MV-4-11 (cell line): ENCODE measurements at places on chromosomes 11 and 22.

DNA sequence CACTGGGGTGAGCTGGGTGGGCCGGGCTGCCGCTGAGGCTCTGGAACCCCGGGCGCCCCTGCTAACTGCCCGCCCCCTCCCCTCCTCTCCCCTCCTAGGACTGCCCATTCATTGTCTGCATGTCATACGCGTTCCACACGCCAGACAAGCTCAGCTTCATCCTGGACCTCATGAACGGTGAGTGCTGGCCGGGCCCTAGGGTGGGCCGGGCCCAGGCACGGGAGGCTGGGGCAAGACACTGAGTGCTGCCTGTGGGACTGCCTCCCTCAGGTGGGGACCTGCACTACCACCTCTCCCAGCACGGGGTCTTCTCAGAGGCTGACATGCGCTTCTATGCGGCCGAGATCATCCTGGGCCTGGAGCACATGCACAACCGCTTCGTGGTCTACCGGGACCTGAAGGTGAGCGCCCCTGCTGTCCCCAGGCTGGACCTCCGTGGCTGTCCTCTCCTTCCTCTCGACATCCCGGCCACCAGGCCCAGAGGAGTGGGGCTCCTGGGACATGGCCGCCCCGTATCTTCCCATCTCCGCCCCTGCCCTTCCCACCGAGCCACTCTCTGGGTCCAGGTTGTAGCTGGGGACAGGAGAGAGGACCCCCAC, 7.5 kb upstream of the ANKRD13D start:
- no peak for DNase-seq

- DNase-seq = no peak
Observed at GRCh38 chr11:2406878-2407410, 6.4 kb downstream of the TSSC4 start.

GRCh38 chr22:45262931-45263462, 21.8 kb upstream of the UPK3A start:
- DNase-seq = no peak

DNA sequence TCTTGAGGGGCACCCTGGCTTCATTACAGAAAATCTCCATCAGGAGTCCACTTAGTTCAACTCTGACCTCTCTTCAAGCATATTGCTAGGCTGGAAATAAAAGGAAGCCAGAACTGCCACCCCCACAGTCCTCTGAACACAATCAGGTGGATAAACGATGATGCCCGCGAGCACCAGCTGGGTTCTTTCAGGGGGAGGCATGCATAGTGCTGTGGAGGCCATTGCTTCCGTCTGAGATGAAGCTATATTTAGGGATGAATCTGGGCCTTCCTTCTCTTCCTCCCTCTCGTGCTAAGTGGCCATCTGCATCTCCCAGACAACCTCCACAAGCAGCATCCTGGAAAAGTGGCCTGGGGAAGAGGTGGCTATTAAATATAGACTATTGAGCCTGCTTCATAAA, 3.9 kb upstream of the MICAL2 start:
- DNase-seq = no peak

DNA sequence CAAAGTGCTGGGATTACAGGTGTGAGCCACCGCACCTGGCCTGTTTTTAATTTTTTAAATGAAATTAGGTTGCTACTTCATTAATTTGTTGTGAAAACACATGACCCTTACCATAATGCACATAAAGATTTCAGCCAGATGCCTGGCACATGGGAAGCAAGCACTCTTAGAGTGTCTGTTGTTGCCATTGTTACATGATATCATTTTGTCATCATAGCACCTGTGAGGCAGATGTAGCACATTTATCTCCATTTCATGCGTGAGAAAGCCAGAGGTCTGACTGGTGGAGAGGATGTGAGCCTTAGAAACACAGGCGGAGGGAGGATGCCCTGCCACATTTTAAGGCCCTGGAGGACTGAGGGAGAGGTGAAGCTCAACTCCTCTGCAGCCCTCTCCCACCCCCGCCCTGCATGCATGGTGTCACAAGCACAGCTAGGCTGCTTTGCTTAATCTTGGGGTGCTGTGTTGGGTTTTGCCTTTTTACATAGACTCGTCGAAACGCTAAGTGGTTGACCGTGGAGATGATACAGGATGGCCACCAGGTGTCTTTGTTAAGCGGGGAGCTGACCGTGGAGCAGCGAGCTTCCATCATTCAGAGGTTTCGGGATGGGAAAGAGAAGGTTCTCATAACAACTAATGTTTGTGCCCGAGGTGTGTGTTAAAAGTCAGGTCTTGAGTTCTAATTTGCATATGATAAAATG, 14.0 kb downstream of the DDX25 start:
- DNase-seq = no peak

- DNase-seq = no peak
Observed at GRCh38 chr11:14262271-14262846, 96.6 kb downstream of the RRAS2 start.

- peak; percentile 56 for DNase-seq
Observed at GRCh38 chr11:76598426-76598839, 72.1 kb downstream of the LRRC32 start.

DNA sequence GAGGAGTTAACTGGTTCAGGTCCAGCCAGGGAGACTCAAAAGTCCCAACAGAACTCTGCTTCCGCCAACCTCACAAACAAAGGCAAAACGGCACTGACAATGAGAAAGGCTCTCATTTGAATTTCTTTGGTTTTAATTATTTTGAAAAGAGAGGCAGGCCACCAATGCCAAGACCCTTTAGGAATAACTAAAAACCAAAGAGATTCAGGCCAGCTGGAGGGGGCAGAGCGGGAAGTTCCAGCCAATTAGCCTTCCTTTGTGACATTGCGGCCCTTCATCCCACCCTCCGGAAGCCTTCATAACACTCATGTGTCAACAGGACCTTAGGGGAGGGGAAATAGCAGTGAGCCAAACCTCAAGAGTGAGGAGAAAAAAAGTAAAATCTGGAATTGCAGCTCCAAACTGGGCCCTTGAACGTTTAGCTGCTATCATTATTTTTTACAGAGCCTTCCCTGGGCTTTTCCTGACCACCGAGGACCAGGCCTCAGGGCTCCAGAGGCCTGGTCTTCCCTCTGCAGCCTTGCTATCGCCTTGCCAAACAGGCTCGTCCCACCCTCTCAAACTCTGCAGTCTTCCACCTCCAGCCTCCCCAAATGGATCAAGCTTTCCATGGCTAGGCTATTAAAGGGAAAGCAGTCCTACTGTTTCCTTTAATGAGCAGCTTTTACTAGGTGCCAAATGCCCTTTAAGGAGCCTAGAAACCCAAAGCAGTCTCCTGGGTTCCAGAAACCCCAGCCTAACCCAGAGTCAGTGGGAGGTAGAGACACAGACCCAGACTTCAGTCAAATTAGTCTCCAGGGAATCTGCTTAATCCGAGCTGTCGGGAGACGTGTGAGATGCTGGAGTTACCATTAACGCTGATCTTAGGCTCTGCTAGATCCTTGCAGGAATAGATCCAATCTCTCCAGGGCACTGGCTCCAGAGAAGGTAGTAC, 114.2 kb downstream of the CCDC34 start:
- no peak for DNase-seq

GRCh38 chr11:70203751-70204465, 812 bp downstream of the FADD start:
- peak; percentile 83 for DNase-seq

GRCh38 chr22:26658161-26658560, 773 bp downstream of the MIAT start:
- no peak for DNase-seq

GRCh38 chr22:16914006-16914405, 88.8 kb upstream of the XKR3 start:
- DNase-seq = no peak

GRCh38 chr11:27557226-27557625, 50.7 kb upstream of the LIN7C start:
- peak; percentile 86 for DNase-seq

- DNase-seq = no peak
Observed at GRCh38 chr22:50032941-50033601, 20.5 kb upstream of the IL17REL start.

DNA sequence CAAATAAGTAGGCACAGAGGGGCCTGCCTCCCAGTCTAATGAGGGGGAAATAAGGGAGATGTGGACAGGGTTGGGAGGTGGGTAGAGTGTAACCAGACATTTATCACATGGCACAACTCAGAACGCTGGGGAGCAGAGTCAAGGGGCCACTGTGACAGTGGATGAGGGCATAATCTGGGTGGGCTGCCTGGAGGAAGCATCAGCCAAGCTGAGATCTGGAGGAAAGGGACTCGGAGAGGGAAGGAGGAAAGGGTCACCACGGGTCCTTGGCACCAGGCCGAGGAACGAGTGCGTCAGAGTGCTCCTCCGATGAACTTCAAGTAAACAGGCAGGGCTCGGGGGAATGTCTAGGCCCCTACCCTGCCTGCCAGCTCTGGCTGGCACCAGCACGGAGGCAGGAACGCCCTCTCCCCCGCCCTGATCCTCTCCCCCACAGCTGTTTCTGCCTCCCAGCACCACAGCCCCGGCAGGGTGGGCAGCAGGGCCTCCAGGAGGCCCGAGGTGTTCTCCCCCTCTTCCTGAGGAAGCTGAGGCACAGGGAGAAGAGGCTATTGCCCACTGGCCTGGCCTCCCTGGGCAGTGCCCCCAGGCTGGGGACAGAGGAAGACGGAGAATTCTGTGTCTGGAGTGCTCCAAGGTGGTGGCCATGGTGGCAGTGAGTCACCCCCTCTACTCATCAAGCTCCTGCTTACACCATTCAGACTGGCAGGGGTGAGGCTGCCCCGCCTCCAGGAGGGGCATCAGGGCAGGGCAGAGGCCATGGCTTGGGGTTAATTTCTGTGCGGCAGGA, 4.2 kb downstream of the ALDH3B1 start:
- DNase-seq = peak; percentile 70

DNA sequence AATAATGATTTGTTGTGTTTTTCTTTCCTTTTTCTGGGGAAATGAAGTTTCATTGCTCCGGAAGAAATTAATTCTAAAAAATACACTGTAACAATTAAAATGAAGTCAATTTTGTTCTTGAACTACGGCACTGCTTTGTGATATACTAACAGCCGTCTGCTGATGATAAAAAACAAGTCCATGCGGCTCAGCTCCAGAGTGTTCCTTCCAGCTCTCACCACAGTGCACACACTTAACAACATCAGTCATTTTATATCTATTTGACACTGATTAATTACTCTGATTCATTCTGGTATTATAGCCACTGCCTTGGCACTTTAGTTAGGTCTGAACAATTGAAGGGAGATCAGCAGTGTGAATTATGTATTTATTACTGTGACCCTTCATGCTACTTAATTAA, 97.4 kb upstream of the SLC6A5 start:
- DNase-seq = no peak

- no peak for DNase-seq
Observed at GRCh38 chr11:7532405-7533145, 18.8 kb downstream of the PPFIBP2 start.

DNA sequence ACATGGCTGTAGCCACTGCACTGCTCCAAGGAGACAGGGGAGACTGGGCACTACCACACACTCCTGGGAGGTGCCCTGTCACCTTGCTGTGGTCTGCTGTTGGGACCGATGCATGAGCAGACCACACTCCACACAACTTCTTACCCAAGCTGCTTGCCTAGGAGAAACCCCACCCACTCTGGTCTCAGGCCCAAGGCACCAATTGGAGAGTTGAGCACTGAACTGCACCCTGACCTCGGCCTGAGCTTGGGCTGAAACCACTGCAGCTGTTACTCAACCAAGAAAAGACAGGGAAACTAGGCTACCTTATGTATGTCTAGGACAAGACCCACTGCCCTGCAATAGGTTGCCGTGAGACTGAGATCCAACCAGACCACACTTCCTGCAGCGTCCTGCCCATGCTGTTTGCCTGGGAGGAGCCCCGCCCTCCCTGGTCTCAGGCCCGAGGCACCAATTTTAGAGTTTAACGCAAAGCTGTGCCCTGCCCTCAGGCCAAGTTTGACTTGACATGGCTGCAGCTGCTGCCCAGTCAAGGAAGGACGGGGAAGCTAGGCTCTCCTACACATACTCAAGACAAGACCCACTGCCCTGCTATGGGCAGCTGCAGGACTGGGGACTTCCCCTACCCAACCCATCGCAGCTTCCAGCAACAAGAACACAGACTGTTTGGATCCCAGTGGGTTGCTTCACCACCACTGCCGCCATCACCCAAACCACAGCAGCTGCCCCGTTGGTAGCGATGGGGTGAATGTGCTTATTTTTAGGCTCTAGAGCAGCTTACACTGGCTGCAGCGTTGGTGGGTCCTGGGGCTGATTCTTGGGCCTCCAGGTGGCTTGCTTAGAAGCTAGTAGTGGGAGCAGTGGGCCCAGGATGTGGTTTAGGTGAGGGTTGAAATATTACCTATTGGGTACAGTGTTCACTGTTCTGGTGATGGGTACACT, 66.8 kb downstream of the BRD1 start:
- DNase-seq = peak; percentile 98
